Hematopoietic multipotent progenitor cell treated with erythropoietin and hydrocortisone succinate and interleukin-3 and kit ligand, for 4 days (in vitro differentiated cells): ENCODE measurements at places on chromosomes 3 and 15.

DNA sequence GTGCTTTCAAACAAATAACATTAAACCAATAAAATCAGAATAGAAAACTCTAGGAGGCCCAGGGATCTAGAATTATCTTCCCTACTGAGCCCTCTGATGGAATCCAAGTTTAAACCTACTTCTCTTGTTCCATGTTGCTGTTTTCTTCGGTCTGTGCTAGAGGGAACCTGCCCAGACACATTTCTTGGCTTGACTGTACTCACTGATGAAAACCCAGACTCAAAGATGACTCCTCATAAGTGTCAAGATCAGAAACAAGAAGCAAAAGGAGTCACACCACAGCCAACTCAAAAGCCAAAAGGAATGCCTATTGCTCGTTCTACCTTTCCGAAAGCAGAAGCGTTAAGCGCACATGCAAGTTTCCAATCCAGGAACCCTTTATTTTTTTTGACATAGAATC lies 31.6 kb downstream of the SCAP start:
- no peak for DNase-seq

- no peak for DNase-seq
Measured at GRCh38 chr3:114439284-114439683, 145.5 kb downstream of the TIGIT start.

DNA sequence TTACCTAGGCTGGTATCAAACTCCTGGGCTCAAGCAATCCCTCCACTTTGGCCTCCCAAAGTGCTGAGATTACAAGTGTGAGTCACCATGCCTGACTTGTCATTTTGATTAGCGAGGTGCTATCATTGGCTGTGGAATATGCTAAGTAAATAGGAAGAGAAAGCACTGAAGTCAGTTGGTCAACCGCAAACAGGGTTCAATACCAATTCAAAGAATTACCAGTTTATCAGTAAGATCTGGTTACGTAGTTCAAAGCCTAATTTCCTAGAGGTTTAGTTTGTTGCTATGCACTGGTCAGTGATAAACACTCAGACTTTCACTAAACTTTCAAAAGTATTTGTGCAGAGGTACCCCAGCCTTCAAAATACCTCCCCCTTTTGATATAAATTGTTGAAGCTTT lies 29.5 kb downstream of the GLB1 start:
- peak; percentile 56 for DNase-seq

GRCh38 chr3:196951371-196951770 lies 9.0 kb upstream of the NCBP2 start:
- no peak for DNase-seq

- no peak for DNase-seq
Measured at GRCh38 chr15:71199384-71200351, 84.4 kb downstream of the THSD4 start.

- DNase-seq: peak; percentile 2
Measured at GRCh38 chr15:60126200-60126599, 122.1 kb downstream of the FOXB1 start.

GRCh38 chr3:132911741-132912415 lies 126.3 kb upstream of the TMEM108 start:
- peak; percentile 7 for DNase-seq

DNA sequence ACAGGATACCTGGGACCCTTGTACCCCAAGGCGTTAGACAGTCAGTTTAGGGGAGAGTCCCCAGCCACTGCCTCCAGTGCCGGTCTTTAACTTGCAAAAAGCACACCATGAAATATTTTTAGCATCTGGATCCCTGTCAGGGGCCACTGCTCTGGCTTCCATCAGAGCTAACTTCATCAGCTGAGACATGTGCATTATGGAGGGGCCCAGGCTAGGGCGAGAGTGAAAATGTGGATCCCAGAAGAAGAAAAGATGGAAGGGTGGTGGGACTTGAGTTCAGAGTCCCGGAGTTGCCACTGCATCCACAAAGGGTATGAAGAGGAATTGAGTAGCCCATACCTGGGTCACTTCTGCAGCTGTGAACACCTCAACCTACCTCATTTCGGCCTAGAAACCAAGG lies 23.5 kb upstream of the SPATA12 start:
- DNase-seq: no peak

- no peak for DNase-seq
Measured at GRCh38 chr3:31043184-31043819, 148.8 kb upstream of the GADL1 start.

DNA sequence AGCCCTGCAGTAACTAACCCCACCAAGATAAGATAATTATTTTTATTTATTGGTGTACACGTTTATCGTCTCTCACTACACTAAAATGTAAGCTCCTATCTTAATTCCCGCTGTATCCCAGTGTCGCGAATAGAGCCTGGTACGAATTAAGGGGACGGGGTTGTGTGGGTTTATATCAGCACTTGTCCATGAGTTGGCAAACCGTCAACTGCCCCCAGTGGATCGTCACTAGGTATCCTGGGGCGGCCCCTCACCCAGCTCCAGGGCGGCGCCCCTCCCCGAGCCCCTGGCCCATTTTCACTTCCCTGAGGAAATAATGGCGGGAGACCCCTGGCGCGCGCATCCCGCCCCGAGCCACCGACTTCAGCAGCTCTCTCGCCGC lies 465 bp downstream of the RUVBL1 start:
- DNase-seq: peak; percentile 58

GRCh38 chr3:68819361-68819760 lies 113.0 kb downstream of the TAFA4 start:
- no peak for DNase-seq

DNA sequence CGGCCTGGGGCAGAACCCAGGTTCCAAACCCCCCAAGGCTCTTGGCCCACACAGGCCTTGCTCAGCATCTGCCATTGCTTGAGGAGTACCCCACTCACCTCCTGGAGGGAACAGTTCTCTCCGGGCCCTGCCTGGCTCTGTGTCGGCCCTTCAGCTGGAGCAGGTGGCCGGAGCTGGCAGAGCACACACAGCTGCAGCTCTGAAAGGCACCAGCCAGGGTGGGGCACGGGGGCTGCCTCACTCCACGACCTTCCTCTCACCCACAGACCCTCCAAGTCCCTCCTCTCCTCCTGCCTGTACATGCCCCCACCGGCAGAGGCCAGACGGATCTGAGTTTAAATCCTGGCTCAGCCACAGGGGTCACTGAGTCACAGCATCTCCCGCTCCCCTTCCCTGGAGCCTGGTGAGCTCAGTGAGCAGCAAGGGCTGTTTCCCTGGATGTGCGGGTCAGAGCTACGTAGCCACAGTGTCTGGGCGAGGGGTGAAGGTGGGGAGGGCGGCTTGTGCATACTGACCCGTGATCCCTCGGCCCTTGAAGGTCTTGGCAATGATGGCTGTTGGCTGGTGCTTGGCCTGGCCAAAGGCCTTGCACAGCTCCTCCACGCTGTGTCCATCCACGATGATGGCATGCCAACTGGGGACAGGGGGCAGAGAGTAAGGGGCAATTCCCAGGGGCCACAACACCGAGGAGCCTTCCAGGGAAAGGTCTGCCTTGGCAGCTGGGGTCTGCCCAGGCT lies 23.0 kb downstream of the TKT start:
- no peak for DNase-seq

DNA sequence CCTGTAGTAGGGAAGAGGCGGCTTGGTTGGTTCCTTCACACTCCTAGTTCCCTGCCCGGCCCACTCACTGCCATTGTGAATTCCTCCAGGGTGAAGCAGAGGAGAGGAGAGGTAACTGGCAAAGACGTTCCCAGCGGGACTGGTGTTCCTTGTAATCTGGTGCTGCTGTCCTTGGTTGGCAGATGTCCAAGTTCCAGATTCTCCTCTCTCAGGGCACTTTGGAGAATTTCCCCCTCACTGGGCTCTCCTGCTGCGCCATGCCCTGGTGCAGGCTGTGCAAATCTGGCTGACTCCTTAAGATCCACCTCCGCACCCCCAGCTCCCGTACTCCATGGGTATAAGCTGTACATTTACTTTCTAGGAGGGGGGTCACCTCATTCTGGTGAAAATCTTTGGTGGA lies 37.3 kb downstream of the THSD4 start:
- DNase-seq: no peak

DNA sequence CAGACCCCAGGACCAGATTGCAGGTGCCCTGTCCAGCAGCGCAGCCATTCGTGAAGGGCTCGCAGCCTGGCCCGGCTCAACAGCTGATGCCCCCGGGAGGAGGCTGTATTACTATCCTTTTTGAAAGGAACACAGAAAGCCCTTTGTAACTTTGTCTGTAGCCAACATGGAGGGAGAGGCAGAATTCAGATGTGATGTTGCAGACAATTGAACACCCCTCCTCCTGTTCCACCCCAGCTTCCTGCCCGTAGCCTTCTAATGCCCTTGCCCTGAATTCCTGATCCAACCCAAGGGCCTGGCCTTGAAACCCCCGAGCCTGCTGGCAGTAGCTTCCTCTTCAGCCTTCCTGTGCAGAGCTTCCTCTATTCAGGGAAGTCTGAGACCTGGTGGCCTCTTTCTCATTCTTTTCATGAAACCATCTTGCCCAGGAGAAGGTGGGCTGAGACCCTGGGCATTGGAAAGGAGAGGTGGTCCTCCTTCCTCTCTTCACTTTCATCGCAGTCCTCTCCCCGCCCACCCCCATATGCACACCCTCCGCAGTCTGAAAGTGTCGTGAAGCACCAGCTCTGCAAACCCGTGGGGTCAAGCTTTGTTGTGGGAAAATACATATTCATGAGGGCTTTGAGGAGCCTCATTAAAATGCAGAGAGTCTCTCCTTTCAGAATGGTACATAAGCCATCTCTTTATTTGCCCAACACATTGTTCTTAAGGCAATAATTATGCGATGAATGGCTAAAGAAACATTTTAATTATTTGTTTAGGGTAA lies 109.2 kb downstream of the APBA2 start:
- peak; percentile 57 for DNase-seq

- no peak for DNase-seq
Measured at GRCh38 chr3:116610124-116610523, 99.5 kb upstream of the TUSC7 start.

DNA sequence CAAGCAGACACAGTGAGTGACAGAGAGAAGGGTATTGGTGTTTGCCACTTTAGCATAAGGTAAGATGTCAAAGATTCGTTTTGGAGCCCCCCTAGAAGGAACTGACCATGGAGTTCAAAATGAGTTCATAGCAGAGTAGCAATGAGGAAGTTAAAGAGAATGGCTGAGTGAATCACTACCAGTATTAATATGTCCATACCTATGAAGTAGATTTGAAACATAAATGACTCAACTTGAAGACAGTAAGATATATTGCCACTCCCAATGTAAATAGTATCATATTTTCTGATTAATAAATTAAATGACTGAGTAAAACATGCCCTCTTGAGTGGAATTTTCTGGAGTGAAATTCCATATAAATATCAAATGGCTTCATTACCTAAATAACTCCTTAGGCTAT lies 675.1 kb downstream of the NLGN1 start:
- DNase-seq: no peak

DNA sequence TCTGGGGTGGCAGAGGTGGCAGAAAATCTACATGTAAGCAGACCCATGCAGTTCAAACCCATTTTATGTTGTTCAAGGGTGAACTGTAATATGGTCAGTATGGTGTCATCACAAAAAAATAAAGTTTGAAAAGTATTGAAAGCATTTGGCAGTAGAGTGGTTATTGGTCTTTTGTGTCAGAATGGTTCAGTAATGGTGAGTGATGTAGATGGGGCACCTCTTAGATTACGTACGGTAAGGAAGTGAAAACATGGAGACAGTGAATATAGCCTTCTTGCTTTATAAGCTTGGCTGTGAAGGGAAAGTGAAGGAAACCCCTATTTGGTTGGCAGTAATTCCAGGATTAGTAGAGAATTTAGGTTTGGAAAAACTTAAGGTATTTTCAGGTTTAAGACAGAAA lies 17.2 kb upstream of the CCNB2 start:
- DNase-seq: no peak

DNA sequence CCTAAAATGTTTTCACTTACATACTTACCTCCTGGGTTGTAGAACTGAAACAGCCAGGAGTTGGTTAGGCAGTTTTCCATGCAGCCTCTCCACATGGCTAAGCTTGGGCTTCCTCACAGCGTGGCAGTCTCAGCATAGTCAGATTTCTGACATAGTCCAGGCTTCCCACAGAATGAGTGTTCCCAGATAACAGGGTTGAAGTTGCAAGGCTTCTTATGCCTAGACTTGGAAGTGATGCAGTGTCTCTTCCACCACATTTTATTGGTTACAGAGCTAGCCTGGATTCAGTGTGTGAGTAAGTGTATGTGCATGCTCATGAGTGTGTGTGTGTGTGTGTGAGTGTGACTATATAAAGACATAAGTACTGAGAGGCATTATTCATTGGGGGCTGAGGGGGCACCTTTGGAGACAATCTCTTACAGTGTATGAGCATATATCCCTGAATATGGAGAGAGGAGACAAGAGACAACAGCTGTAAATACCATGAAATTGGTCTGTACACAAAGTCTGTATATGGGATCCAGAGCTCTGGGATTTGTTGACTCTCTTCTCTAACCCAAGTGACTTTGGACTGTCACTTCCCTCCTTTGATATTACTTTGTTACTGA lies 78.1 kb downstream of the ZNF621 start:
- DNase-seq: no peak

DNA sequence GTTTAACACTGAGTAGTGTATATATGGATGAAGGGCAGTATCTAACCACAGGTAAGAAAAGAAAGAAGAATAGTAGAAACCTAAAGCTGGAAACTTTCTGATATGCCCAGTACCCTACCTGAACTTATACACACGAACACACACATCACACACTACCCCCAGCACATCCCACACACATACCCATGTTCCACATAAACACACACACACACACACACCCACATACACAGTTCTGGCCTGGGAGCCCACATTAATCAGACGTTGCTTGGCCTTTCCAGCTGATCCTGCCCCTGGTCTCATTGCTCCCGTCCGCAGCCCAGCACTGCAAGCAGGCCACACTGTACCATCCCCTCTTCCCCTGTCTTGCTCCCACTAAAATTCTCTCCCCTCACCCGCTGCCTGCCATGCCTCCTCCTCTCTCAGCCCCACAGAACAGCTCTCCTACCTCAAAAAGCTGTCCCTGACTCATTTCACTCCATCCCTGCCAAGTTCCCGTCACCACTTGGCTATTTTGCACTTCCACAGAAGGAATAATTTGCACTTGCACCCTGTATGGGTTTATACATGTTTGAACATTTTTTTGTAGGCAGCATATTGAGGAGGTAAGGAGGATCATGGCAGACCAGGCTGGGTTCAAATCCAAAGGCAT lies 185.8 kb upstream of the PPP2R3A start:
- DNase-seq: no peak

DNA sequence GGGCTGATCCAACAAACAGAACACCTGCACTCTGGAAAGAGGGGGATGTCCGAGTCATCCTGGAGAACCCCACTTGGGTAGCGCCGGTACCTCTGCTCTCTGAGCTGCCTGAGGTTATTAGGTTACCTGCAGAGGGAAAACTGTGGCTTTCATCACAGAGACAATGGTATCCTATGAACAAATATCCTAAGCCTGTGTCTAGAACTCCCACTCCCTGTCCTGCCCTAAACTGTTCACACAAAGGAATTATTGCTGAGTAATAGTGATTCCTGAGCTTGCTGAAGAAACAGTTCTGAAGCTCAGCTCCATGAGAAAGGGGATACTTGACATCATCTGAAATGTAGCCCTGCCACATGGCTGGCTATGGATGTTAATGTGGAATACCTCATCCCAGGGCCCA lies 31.9 kb upstream of the WNT5A start:
- DNase-seq: no peak

GRCh38 chr15:27495963-27496459 lies 525.0 kb downstream of the GABRG3 start:
- no peak for DNase-seq

GRCh38 chr3:164236851-164237250 lies 841.4 kb downstream of the SI start:
- DNase-seq: no peak

- DNase-seq: no peak
Measured at GRCh38 chr3:111227216-111227615, 155.6 kb downstream of the NECTIN3 start.

- no peak for DNase-seq
Measured at GRCh38 chr3:156707588-156707987, 33.2 kb downstream of the TIPARP start.

- DNase-seq: peak; percentile 58
Measured at GRCh38 chr15:58605931-58606530, 143.5 kb downstream of the ADAM10 start.
